Activated T-helper 17 cell treated with anti-CD3 and anti-CD28 coated beads, Interleukin-2, amount 50 U/mL, for 72 hours (primary cell): ENCODE measurements at places on chromosomes 6 and 20. TPM values are rescaled to one million over a fixed set of nuclear protein-coding genes. Genes with fewer than 3 reads are reported as not detected.

- ATAC-seq = no peak
These were observed 544.9 kb upstream of the CITED2 start for GRCh38 chr6:139919107-139920026.

NCOA7 gene
- 59.9 TPM for total RNA-seq

- ATAC-seq = no peak
These were observed 129.0 kb downstream of the KIF16B start for GRCh38 chr20:16444057-16444777.

- ATAC-seq = no peak
These were observed 172.0 kb upstream of the NRSN1 start for GRCh38 chr6:23953976-23954375.

DNA sequence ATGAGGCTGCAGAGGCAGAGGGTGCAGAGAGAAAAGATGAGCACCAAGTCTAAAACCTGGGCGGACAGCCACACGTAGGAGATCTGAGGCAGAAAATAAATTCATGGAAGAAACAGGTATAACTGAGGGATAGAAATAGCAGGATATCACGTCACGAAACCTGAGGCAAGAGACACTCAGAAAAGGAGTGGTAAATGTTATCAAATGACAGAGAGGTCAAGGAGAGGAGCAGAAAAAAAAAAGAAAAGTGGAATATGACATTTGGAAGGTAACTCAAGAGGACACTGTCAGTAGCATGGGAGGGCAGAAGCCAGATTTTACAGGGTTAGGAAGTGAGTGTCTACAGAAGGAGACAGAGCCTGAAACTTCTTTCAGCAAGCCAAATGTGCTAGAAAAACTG lies 84.2 kb upstream of the FBXL4 start:
- no peak for ATAC-seq
